ENCODE measurements at places on chromosomes 12 and 14.

DNA sequence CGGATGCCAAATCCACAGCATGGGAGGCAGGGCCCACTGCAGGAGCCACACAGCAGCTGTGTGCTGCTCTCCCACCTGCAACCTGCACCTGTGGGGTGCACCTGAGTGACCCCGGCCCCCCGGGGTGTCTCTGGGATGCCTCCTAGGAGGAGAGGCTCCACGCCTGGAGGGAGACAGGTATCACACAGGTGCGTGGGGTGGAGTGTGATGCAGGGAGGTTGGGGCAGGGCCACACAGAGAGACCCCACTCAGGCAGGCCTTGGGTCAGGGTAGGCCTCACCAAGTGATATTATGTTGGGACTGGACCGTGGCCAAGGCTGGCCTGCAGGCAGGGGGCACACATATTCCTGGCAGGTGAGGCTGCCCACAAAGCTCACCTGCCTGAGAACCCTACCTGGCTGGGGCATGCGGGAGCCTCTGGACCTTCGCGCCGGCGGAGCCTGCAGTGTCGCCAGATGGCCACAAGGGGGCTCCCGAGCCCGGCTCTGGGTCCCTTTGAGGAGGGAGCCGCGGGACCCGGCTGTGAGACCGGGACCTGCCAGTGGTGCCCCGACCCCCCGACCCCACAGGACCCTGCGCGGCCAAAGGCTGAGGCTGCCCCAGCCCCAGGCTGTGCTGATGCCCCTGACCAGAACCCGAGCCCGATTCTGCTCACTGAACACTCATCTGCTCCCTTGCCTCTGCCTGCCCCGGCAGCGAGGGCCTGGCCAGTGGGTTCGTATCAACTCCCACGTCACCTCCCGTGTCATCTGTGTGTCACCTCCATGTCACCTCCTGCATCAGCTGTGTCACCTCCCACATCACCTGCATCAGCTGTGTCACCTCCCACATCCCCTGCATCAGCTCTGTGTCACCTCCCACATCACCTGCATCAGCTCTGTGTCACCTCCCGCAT is 11.4 kb downstream of the TMEM121 start:
- DNase-seq: peak; percentile 58

- no peak for DNase-seq
These were observed 3.6 kb upstream of the DHRS2 start for GRCh38 chr14:23632461-23633159.

DNA sequence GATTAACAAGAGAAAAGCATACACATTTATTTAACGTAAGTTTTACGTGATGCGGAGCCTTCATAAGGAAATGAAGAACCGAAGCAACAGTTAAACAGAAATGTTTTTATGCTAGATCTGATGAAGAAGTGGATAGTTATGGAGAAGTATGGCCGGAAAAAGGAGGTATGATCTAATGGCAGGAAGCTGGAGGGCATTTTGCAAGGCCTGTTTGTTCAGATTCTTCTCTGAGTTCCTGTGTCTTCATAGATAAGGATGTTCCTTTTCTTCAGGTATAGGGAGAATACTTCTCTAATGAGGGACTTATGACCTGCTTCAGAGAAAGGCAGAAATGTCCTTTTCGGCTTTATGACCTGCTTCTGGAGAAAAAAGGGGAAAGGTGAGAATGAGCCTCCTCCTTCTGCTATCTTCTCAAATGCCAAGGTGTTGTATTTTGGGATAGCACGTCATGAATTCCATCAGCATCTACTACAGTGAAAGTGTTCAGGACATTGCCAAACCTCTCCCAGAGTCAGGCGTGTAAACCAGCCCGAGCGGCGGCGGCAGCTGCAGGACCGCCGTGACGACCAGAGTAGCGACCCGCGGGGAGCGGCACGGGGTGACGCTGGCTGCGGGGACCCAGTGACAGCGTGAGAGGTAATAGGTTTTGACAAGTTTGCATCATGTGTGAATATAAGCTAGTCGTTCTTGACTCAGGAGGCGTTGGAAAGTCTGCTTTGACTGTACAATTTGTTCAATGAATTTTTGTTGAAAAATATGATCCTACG is 33.7 kb upstream of the SGPP1 start:
- no peak for DNase-seq

GRCh38 chr12:72368719-72369422 is 96.7 kb downstream of the TRHDE start:
- no peak for DNase-seq

GRCh38 chr14:69013943-69014782 is 35.1 kb upstream of the ACTN1 start:
- no peak for DNase-seq

GRCh38 chr14:94574336-94574735 is 6.9 kb upstream of the SERPINA5 start:
- DNase-seq: no peak

DNA sequence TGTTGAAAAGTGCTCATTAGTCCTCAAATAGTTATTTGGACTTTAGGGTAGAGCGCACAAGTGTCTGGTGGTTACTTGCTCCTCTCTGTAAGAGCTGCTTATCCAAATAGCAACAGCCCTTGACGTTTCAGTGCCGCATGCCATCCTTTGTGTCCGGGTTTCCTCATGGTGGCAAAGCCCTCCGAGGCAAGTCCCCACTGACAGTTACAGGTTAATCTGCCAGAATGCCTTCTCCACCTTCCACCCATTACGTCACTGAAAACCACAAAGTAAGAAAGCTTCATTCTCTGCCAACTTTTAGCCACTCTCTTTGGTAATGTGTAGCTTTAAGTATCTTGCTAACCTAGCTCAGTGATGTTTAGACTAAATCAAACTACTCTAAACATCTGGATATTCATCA is 78.6 kb downstream of the POLR3B start:
- DNase-seq: no peak

- no peak for DNase-seq
These were observed 29.3 kb downstream of the KICS2 start for GRCh38 chr12:64192644-64193444.

GRCh38 chr12:61291647-61292046 is 968.6 kb upstream of the USP15 start:
- no peak for DNase-seq

GRCh38 chr14:24332268-24332993 is 2.4 kb downstream of the ADCY4 start:
- peak; percentile 68 for DNase-seq

DNA sequence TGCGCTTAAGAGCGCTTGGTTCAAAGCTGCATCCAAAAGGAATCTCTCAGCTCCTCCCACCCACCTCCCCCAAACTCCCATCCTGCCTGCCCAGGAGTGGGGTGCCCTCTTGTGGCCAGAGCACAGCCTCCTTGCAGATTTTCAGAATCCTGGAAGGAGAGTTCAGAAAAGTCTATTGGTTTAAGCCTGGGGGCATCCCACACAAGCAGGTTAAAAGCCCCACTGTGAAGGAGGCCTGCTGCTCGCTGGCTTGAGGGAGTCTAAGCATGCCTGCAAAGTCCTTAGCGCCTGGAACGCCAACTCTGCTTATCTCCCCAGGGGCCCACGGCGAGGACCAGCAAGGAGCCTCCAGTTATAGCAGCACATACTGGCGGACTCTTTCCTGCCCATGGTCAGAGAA is 297.1 kb downstream of the KSR2 start:
- DNase-seq: no peak

- DNase-seq: no peak
These were observed 90.0 kb downstream of the VCPKMT start for GRCh38 chr14:50026396-50026795.

GRCh38 chr14:76408877-76409276 is 32.9 kb downstream of the ESRRB start:
- DNase-seq: no peak

DNA sequence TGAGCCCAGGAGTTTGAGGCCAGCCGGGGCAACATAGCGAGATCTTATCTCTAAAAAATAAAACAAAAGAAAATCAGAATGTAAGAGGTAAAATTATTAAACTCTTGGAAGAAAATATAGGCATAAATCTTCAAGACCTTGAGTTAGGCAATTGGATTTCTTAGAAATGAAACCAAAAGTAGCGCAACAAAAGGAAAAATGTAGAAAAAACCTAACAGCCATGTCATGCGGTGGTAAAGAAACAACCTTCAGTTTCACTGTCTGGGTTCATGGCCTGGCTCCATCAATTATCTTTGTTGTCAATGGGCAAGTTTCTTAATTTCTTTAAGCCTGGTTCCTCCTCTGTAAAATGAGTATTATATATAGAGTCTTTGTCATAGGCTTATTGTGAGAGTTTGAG is 5.6 kb upstream of the GCH1 start:
- DNase-seq: no peak

DNA sequence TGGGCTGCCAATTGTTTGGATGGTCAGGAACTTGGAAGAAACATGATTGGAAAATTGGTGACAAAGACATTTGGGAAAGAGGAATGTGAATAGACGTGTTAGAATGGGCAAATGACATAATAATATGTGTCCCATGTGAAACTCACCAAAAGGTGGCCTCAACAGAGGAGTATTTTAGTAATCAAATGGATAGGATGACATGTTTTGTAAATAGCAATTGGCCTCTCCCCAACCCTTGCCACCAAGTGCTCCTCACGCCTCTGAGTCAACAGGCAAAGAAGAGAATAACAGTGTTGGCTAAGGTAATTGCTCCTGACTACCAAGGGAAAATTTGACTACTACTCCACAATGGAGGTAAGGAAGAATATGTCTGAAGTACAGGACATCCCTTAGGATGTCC is 81.4 kb downstream of the ATXN7L3B start:
- DNase-seq: no peak

DNA sequence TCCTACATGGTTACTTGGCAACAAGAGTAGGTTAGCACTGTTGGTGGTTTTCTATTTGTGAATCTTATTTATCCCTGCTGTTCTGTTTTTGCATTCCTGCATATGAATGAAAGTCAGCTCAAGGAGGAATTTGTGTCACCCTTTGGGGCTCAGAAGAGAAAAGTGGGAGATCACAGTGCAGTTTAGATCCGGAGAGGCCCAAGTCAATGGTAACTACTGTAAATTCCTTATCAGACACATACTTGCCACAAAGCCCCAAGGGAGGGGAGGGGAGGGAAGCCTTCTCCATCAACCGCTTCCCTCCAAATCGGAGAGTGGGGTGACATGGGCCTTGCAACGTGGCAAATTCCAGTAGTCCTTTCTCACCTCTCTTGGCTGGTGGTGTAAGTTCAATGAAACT is 15.0 kb downstream of the GSG1 start:
- no peak for DNase-seq

GRCh38 chr12:79522989-79523386 is 167.8 kb downstream of the PAWR start:
- no peak for DNase-seq

GRCh38 chr12:22209422-22209821 is 125.1 kb downstream of the ST8SIA1 start:
- DNase-seq: no peak

DNA sequence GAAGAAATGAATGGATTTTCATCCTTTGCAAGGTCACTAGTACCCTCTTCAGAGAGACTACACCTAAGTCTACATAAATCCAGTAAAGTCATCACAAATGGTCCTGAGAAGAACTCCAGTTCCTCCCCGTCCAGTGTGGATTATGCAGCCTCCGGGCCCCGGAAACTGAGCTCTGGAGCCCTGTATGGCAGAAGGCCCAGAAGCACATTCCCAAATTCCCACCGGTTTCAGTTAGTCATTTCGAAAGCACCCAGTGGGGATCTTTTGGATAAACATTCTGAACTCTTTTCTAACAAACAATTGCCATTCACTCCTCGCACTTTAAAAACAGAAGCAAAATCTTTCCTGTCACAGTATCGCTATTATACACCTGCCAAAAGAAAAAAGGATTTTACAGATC is 40.8 kb downstream of the SPATA7 start:
- DNase-seq: no peak

DNA sequence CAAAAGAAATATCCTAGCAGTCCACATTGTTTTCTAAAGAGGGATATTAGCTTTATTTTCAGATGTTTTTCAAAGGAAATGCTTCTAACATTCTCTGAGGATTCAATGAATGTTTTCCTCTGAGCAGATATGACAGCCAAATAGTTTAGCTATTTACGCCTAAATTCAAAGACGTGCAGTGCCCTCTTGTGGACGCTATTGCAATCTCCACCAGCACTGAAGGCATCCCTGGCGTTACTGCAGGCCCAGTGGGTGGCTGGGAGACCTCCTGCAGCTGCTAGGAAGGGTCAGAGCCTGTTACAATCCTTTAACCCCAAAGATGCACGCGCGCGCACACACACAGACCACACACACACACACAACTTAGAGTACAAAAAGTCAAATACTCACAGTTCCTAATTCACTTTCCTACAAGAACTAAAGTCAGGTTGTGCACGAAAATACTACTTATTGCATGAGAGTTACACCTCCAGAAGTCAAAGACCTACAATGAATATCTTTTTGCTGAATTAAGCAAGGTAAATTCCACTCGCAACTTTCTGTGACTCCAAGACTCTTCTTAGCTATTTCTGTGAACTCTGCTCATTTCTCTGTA is 589.3 kb upstream of the TMEM132C start:
- DNase-seq: peak; percentile 15

DNA sequence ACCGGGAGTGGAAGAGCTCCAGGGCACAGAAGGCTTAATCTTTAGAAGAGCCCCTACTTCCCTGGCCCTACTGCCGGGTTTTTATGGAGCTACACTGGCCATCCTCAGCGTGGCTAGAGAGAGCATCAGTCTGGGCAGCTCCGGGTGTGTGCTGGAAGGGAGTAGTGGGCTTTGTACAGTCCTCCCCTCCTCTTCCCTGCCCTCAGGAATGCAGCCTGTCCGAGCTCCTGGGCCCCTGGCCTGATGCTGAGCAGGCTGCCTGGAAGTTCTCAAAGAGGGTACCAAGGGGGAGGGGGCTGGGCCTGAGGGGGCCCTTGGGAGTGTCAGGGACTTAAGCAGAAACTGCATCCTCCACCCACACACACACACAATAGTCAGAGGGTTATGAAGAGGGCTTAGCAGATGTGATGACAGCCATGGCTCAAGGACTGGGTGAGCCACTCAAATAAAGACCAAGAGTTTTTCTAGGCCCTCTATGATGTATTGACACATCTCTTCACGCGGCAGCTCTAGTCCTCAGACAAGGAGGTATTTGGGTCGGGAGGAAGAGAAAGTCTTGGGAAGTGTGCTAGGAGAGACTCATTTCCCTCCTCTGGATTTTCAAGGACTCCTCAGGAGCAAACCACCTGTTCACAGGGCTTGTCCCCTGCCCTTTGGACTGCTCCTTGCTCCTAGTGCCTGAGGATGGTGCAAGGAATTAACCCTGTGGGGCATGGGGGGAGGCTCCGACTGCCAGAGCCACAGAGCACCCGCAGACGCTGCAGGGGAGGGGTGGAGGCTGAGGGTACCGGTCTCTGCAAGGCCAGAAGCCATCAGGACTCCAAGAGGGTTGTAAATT is 16.5 kb upstream of the FIGNL2 start:
- no peak for DNase-seq

DNA sequence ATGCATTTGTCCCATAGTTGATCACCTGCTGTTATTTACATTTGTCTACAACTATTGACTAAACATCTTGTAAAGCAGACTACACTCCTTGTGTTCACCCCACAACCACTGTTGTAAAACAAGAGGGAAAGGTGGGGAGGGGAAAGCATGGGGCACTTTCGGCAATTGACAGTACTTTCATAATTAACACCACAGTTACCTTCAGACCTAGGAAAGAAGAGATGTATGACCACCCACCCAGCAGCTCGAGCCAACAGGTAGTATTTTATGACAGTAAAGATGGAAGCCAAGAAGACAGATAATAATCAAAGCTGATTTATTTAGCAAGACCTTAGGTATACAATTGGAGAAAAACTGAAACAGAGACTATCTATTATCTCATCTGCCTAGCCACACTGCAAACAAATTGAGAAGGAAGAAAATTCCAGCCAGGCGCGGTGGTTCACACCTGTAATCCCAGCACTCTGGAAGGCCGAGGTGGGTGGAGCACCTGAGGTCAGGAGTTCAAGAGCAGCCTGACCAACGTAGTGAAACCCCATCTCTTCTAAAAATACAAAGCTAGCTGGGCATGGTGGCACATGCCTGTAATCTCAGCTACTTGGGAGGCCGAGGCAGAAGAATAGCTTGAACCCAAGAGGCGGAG is 11.2 kb downstream of the HECTD4 start:
- no peak for DNase-seq
